Stimulated activated CD8-positive, alpha-beta memory T cell treated with anti-CD3 and anti-CD28 coated beads, Interleukin-4, amount 100 ng/mL, for 1 hour (primary cell): ENCODE measurements at places on chromosomes 6 and 20.

DNA sequence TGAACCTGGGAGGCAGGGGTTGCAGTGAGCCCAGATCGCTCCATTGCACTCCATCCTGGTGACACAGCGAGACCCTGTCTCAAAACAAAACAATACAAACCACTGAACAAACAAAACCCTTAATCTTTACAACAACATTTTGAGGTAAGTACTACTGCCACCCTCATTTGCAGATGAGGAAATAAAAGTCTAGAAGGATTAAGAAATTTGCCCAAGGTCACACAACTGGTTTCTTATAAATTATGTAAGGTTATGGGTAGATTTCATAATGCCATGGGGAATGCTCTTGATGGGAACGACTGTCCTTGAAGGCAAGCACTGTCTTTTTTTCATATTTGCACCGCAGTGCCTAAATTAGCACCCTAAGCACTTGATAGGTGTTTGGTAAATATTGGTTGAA, 13.8 kb upstream of the B4GALT5 start:
- no peak for DNase-seq

DNA sequence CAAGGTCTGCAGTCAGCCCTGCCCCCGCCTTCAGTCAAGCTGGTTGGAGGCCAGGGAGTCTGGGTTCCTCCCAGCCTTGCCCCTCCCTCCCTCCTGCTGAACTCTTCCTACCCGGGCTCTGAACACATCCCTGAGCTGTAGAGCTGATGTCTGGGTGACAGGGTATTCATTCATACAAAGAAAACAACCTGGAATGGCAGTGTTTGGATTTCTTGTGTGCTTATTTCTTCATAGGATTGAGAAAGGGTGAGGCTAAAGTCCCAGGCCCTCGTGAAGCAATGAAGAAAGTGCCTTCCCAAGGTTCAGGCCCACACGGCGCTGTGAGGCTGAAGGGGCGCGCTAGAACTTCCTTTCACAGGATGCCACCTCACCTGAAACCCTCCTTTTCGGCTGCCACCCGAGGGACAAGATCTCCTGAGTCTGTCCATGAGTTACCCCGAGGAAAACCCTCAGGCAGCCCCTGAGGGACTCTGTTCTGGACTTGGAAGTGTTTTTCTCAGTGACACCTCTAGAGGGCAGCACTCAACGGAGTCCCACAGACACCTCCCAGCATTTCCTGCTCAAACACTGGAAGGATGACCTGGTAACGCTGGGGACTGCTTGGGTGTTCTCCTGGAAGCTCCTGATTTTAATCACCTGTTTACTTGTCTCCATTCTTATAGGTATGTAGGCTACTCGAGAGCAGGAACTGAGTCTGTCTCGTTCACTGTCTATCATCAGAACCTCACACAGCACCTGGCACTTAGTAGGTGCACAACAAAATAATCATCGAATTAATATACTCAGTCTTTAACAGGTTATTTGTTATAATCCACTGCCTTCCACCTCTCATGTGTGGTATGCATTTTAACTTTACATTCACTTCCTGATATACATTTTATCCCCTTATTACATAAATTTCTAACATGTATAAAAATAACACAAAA, 11.8 kb upstream of the GSTA1 start:
- DNase-seq: peak; percentile 17

- DNase-seq: no peak
These were observed 80.3 kb downstream of the UNC5CL start for GRCh38 chr6:40958738-40959137.

- no peak for DNase-seq
These were observed 27.6 kb downstream of the NEDD9 start for GRCh38 chr6:11204794-11205366.

- DNase-seq: no peak
These were observed 1.2 kb downstream of the MAS1L start for GRCh38 chr6:29486577-29486976.

DNA sequence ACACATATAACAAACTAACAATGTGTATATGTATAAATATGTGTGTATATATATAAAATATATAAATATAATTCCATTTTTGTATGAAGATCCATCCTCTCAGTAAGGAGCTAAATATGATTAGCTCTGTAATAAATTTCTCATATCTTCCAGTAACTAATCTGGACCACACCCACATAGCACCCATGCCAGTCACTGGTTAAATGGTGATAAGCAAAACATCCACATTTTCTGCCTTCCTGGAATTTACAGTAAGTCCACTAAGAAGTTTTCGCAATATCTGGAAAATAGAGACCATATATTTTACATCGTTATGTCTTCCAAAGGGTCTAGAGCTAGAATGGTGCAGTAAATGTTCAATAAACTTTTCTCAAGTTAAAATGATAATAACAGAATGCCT, 151.5 kb upstream of the STMND1 start:
- no peak for DNase-seq

- no peak for DNase-seq
These were observed 149.4 kb downstream of the DHX35 start for GRCh38 chr20:39111359-39112177.

DNA sequence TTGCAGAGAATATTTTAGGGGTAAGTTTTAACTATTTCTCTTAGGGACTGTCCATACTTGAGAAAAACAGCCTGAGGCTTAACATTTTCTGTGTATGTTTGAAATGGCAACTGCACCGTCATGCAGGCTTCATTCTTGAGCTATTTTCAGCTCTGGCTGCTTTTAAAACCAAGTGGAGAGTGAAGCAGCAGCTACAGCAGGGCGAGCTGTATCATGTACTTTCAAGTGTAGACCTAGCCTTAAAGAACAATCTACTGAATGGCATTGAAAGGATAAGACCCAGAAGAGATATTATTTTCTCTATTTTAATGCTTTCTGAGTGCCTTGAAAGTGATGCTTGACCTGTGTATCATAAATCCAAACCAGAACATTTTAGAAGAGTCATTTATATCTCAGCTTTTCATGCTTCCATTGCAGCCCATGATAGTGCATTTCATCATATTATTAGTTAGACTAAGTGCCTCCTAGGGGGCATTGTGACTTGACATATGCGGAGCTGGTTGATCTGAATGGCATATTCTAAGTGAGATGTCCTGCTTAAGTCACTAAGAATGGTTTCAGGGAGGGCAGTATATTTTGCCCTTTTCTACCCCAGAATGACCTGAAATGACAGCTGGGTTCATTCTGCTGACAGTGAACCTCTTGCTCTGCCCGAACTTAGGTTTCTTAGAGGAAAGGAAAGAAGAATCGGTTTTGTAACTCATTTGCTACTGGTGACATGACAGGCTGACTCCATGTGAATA, 85.3 kb downstream of the NKAIN2 start:
- no peak for DNase-seq

DNA sequence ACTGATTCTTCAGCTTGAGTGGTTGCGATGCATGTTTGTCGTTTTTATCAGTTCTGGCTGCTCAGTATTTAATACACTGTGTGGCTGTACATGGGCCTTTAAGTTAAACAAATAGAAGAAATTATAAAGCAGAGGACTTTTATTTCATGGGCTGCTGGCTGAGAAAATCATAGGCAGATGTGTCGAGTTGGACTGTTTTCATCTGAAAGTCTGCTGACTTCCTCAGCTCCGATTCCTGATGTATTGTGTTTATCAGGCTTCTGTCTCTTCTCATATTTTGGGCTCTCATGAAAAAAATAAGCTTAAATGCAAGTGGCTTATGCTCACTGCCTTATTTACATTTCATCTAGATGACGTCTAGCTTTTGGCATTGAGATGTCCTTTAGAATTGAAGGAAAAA, 129.5 kb upstream of the GGTLC1 start:
- no peak for DNase-seq

GRCh38 chr6:170443151-170443662, 109.9 kb downstream of the PSMB1 start:
- DNase-seq: no peak

GRCh38 chr6:157741321-157741947, 81.6 kb upstream of the SNX9 start:
- DNase-seq: no peak

DNA sequence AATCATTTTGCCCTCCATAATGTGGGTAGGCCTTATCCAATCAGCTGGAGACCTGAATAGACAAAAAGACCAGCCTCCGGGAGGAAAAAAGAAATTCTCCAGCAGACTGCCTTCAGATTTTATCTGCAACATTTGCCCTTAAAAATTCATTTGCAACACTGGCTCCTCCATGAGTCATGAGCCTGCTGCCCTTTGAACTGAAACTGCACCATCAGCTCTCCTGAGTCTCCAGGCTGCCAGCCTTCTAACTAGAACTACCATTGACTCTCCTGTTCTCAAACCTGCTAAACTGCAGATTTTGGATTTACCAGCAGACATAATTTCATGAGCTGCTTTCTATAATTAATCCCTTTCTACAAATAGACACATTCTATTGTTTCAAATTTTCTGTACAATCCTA, 223.9 kb upstream of the THEMIS start:
- DNase-seq: no peak

GRCh38 chr20:63552481-63553249, 1.3 kb upstream of the FNDC11 start:
- DNase-seq: no peak

GRCh38 chr20:51326201-51326819, 216.2 kb downstream of the NFATC2 start:
- peak; percentile 22 for DNase-seq

DNA sequence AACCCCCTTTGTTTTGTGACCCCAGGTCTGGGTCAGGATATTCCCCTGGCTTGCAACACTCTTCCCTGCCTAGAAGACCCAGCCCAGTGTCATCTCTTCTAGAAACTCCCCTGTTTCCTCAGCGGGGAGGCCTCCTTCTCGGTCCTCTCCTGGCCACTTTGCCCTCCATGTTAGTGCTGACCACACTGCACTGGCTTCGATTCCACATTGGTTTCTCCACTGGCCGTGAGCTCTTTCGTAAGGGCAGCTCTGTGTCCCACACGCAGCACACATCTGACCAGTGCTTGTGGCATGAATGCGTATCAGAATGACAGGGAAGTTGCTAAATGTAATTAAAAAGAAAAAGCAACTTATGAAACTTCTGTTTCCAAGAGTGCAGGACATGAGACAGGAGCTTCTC, 49.4 kb upstream of the FNDC1 start:
- no peak for DNase-seq

DNA sequence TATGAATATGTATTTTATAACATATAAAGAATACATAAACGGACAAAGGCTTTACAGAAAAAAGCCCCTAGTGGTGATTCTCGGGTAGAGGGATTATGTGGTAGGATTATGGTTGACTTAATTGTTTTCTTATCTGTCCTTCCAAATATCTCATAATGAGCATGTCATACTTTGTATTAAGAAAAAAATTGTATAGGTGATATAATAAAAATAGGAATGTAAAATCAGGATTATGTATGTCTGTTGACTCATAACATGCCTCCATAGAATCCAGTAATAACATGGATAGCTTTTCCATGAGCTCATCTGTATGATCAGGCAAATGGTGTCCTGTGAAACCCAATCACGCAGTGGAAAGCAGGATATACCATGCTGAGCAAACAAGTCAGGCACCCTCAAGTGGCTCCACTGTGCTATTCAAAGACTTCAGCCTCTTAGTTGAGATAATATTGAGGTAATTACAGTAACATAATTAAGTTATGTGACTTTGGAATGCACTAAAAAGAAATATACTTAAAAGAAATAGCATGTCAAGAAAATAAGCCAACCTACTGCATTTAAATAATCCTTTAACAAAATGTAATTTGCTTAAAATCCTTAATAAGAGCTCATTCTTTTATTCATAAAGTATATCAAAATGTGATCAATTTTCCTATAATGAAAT, 39.6 kb upstream of the PRELID3B start:
- no peak for DNase-seq

- no peak for DNase-seq
These were observed 18.5 kb downstream of the POM121L2 start for GRCh38 chr6:27293436-27294098.
